ENCODE measurements at places on chromosomes 3 and 15. TPM values are rescaled to one million over a fixed set of nuclear protein-coding genes. Genes with fewer than 3 reads are reported as not detected.

GXYLT2 gene
- total RNA-seq, result 37.3 TPM

OR5K4 gene
- not detected for total RNA-seq

EFCAB12 gene
- 0.28 TPM for total RNA-seq

GOLGA6A gene
- not detected for total RNA-seq

PLCL2 gene
- total RNA-seq, result 32.4 TPM

TRH gene
- not detected for total RNA-seq

C2CD4A gene
- total RNA-seq, result 0.16 TPM

PATL2 gene
- 0.75 TPM for total RNA-seq

DNAH12 gene
- not detected for total RNA-seq

HCLS1 gene
- total RNA-seq, result 26.1 TPM

GRCh38 chr15:91055548-91056331 lies 33.3 kb upstream of the VPS33B start:
- no peaks in the 10 kb centered on the region for H3K36me3 ChIP-seq
- no peak overlapping the region for H3K27ac ChIP-seq
- H3K27me3 ChIP-seq, result peaks cover 5% of the 10 kb centered on the region
- no peak overlapping the region for H3K4me3 ChIP-seq

DNA sequence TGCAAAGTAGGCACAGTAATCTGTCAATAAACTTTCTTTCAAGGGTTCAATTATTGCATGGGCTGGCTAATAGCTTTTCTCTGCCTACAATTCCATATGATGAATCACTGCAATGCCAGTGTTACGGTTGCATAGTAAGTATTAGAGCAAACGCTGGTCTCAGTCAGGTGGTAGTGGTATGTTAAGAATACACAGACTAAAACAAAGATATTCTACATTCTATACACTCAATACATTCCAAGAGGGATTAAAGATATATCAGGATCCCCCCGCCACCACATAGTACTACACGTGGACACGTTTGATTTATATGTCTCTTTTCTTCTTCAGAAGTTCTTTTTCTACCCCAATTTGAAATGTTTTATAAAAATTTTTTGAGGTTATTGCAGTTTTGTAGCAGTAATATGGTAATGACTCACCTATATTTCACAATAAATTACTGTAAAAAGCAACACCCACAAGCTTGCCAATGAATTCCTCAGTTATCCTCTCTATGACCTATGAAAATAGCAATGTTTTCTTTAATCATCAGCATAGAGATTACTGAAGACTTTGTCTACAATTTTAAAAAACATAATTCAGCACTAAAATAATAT lies 68.2 kb downstream of the CD200R1L start:
- no peak overlapping the region for H3K4me3 ChIP-seq
- peak overlapping the region; percentile 61 for H3K27ac ChIP-seq
- H3K36me3 ChIP-seq, result no peaks in the 10 kb centered on the region
- peaks cover 36% of the 10 kb centered on the region for H3K4me1 ChIP-seq
- no peaks in the 10 kb centered on the region for H3K27me3 ChIP-seq

DNA sequence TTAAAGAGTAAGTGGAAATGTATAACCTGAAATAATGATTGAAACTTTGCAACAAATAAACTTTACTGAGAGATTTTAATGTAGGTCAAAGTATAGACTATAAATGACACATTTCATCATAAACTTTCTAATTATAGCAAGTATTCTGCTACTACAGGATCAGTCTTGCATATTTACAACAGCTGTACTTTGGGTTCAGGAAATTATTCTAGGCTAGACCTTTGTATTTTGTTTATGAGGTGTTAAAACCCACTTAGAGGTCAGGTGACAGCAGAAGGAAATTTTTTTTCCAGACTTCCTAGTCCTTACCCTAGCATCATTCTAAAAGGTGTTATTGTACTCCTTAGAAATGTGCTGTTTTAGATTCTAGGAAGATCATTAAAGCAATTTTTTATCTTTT lies 2.3 kb downstream of the RNF7 start:
- H3K27ac ChIP-seq, result peak overlapping the region; percentile 99
- DNase-seq, result no peak
- no peaks in the 10 kb centered on the region for H3K4me1 ChIP-seq
- no peaks in the 10 kb centered on the region for H3K27me3 ChIP-seq
- no peak overlapping the region for H3K4me3 ChIP-seq

DNA sequence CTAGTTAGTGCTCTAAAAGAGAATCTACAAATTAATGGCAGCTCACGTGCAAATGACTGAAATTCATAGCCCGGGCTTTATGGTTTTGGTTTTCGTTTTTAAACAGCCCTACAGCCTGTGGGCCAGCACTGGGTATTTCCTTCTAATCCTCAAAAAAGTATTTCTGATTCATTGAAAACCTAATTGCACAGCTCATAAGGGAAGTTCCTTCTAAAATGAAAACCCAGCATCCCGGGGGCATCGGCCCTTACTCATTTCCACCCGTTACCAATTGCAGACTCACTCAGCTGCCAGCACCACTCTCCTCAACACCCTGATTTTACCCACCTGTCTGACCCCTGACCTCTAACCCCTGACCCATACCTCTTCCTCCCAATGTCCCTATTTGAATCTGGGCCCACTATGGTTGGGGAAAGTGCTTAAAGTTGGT lies 59.5 kb upstream of the ZNF148 start:
- peak; percentile 28 for DNase-seq
- H3K36me3 ChIP-seq, result no peaks in the 10 kb centered on the region
- no peak overlapping the region for H3K4me3 ChIP-seq
- no peak overlapping the region for H3K27ac ChIP-seq
- H3K4me1 ChIP-seq, result no peaks in the 10 kb centered on the region
- no peaks in the 10 kb centered on the region for H3K27me3 ChIP-seq

DNA sequence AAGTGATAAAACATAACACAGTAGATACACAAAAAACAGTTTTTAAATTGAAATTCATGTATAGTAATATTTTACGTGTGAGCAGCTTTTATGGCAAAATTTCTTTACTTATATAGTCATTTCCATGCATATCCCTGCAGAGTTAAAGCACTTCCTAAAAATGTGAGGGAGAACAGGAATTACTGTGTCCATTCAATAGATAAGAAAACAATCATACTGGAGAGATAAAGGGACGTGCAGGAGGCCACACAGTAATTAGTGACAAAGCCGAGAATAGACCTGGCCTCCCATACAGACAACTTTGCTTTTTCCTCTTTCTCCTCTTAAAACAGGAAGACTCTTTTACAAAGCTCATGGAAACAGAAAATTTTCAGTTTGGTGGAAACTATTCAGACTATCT lies 247.5 kb downstream of the CDIN1 start:
- H3K27me3 ChIP-seq, result no peaks in the 10 kb centered on the region
- no peaks in the 10 kb centered on the region for H3K36me3 ChIP-seq
- H3K4me1 ChIP-seq, result no peaks in the 10 kb centered on the region
- H3K27ac ChIP-seq, result no peak overlapping the region
- no peak for DNase-seq

GRCh38 chr3:132265028-132265427 lies 52.2 kb upstream of the ACP3 start:
- no peak overlapping the region for H3K27ac ChIP-seq
- no peak overlapping the region for H3K4me3 ChIP-seq
- no peak for DNase-seq
- no peaks in the 10 kb centered on the region for H3K4me1 ChIP-seq
- H3K27me3 ChIP-seq, result no peaks in the 10 kb centered on the region
- no peaks in the 10 kb centered on the region for H3K36me3 ChIP-seq

DNA sequence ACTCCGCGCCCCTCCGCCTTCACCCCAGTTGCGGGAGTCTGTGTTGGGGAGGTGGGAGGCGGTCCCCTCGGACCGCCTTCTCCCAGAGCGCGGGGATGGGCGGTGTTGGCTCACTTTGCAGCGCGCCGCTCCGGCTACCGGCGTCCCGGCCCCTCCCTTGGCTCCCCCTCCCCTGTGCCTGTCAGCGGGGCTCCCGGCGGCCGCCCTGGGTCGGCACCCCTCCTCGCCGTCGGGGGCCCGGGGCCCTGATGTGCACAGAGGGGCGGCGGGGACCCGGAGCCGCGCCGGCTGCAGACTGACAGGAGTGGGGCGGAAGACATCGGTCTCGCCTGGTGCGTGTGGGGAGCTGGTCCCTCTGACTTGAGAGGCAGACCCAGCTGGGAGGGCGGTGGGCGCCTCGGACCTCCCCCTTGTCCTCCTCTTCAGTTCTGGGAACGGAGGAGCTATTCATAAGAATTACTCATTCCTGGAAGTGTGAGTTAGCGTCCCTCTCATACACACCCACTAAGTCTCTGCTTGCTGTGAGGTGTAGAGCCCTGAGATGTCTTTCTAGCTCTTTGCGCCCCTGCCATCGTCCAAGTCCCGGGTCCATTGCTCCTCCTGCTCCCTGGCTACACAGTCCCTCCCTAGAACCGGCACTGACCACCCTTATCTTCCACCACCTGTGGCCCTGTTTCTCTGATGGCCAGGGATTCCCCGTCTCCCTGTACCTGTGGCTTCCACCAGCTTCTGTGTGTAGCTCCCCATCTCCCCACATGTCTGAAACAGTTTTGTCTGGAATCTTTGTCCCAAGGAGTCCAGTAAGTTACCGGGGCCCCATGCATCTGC lies 42.3 kb upstream of the ROPN1 start:
- DNase-seq, result no peak
- H3K27ac ChIP-seq, result peak overlapping the region; percentile 89
- H3K36me3 ChIP-seq, result no peaks in the 10 kb centered on the region

- no peaks in the 10 kb centered on the region for H3K36me3 ChIP-seq
- no peaks in the 10 kb centered on the region for H3K4me1 ChIP-seq
- no peak for DNase-seq
These were observed 51.7 kb downstream of the CLDN11 start for GRCh38 chr3:170470063-170471016.

- no peak overlapping the region for H3K4me3 ChIP-seq
- H3K27me3 ChIP-seq, result no peaks in the 10 kb centered on the region
- H3K4me1 ChIP-seq, result no peaks in the 10 kb centered on the region
- no peaks in the 10 kb centered on the region for H3K36me3 ChIP-seq
- peak; percentile 73 for DNase-seq
These were observed 258.9 kb downstream of the UACA start for GRCh38 chr15:70504299-70504951.

DNA sequence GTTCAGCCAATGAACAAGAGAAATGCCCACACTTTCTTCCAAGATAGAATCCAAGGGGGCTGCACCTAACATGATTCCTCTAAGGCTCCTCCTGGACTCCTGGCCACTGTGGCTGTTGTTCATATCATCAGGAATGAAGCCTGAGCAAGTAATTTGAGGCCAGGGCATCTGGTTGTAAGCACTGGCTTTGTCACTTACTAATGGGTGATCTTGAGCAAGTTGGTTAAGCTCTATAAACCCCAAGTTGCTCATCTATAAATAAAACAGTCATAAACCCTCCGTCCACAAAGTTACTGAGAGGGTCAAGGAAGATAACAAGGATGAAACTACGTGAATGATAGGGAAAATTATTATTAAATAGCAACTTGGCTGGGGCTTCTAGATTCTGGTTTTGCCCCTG lies 58.3 kb downstream of the CDC25A start:
- no peaks in the 10 kb centered on the region for H3K27me3 ChIP-seq
- peak overlapping the region; percentile 78 for H3K27ac ChIP-seq
- no peak overlapping the region for H3K4me3 ChIP-seq
- no peak for DNase-seq
- peaks cover 19% of the 10 kb centered on the region for H3K4me1 ChIP-seq
- H3K36me3 ChIP-seq, result no peaks in the 10 kb centered on the region

DNA sequence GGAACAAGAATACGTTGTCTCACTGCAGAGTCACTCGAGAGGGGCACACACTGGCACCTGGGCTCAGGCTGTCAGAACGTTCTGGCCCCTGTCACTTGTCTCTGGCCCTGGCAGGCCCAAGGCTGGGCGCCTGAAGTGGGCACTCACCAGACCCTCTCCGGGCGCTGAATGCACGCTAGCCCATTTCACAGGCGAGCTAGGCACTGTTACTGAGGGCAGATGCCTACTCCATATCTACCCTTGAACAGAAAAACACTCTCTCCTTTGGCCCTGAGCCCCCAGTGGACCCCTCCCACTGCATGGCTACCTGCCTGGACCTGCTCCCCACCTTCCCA lies 42.3 kb upstream of the IQSEC1 start:
- H3K27me3 ChIP-seq, result no peaks in the 10 kb centered on the region
- no peak overlapping the region for H3K27ac ChIP-seq
- H3K36me3 ChIP-seq, result no peaks in the 10 kb centered on the region
- H3K4me3 ChIP-seq, result no peak overlapping the region

DNA sequence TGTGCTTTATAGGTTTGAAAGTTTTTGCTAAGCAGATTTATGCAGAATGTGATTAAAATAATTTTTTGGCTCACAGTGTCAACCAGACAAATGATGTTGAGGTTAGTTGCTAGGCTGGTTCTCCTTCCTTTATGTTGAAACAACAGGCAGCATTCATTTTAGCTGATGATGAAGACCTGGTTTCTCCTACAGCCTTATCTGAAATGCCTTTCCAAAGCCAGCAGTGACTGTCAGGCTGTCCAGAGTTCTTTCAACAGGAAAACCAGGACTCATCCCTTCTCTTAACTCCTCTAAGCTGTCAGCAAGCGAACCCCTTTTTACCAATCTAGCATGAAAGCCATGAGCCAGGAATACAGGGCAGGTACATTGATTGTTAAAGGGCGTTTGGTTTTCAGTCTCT lies 84.1 kb downstream of the ZNF609 start:
- no peak overlapping the region for H3K4me3 ChIP-seq
- no peaks in the 10 kb centered on the region for H3K36me3 ChIP-seq
- no peaks in the 10 kb centered on the region for H3K4me1 ChIP-seq
- no peak overlapping the region for H3K27ac ChIP-seq

DNA sequence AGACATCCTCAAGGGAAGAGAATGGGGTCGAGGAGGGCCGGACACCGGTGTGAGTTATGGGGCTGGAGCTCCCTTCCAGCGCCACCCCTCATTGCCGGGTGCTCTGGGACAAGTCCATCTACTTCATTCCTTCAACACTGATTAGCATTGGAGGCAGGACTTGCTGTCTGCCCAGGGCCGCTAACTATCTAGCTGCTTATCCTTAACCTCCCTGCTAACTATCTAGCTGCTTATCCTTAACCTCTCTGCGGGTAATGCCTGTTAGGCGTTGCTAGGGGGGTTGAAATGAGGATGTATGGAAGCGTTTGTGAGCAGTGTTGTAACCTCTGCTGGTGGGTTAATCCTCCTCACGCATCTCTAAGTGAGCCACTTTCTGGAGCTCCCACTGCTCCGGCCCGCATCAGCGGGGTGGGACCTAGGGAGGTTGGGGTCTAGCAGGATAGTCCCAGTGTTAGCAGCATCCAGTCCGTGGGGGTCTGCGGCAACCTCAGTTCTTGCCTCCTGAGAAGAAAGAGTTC lies 10.9 kb upstream of the CHAC1 start:
- peak overlapping the region; percentile 86 for H3K27ac ChIP-seq
- peak overlapping the region; percentile 35 for H3K4me3 ChIP-seq
- H3K36me3 ChIP-seq, result no peaks in the 10 kb centered on the region
- DNase-seq, result no peak

GRCh38 chr3:177111541-177111949 lies 85.7 kb downstream of the TBL1XR1 start:
- DNase-seq, result no peak
- no peak overlapping the region for H3K27ac ChIP-seq
- H3K27me3 ChIP-seq, result no peaks in the 10 kb centered on the region
- H3K4me3 ChIP-seq, result no peak overlapping the region
